Muscle of arm (tissue), 14 donors: ENCODE measurements at places on chromosomes 1 and 21.

- DNase-seq: no peak
Observed at GRCh38 chr1:239112101-239112935, 274.1 kb upstream of the CHRM3 start.

GRCh38 chr1:35532497-35533223, 24.5 kb downstream of the KIAA0319L start:
- peak; percentile 30 for DNase-seq

DNA sequence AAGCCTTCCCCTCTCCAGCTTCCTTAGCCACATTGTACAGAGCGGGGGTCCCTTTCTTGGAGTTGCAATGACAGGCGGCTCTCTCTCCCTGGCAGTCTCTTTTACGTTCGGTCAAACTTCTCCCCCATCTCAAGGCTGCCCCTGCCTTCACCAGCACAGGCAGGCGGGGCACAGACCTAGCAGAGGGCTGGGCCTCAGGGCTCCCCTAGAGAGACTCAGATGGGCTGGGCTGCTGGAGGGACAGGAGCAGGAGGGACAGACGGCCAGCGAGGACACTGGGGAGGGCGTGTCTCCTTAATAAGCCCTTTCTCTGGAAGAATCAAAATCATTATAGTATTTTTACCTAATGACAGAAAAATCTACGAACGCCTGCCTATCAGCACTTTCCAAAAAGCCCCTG, 79.6 kb downstream of the CASZ1 start:
- no peak for DNase-seq

DNA sequence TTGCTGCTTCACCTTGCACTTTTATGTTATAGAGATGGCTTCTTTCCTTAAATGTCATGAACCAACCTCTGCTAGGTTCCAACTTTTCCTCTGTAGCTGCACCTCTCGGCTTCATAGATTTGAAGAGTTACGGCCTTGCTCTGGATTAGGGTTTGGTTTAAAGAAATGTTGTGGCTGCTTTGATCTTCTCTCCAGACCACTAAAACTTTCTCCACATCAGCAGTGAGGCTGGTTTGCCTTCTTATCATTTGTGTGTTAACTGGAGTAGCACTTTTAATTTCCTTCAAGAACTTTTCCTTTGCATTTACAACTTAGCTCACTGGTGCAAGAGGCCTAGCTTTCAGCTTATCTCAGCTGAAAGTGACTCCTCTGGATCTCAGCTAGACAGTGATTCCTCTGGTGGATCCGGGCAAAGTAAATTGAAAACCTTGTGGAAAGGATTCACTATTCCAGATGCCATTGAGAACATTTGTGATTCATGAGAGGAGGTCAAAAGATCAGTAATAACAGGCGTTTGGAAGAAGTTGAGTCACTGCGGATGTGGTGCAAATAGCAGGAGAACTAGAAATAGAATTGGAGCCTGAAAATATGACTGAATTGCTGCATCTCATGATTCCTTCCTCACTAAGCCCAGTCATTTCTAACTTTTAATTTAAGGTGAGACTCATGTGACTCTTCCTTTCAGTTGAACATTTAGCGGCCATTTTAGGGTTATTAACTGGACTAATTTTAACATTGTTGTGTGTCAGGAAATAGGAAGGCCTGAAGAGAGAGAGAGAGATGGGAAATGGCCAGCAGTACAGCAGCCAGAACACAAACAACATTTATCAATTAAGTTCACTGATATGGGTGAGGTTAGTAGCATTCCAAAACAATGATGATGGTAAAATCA, 16.2 kb upstream of the RGS1 start:
- DNase-seq: no peak

- no peak for DNase-seq
Observed at GRCh38 chr1:246106342-246106763, 400.7 kb downstream of the SMYD3 start.

DNA sequence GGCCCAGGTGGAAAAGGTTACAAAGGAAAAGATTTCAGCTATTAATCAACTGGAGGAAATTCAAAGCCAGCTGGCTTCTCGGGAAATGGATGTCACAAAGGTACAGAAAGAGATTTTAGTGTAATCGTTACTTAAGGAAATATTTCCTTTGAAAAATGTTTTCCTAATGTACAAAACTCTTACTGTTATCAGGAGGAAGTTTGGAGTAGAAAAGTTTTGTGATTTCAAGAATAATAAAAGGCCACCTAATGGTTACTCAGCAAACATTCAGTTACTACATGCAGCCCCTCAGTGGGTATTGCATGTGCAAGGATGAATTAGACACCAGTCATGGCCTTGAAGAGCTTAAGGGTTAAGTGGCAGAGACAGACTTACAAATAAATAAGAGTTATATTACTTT, 85.2 kb downstream of the SDCCAG8 start:
- DNase-seq: no peak

GRCh38 chr1:187244623-187245022, 415.9 kb downstream of the PLA2G4A start:
- DNase-seq: peak; percentile 2

GRCh38 chr1:245987997-245988392, 519.1 kb downstream of the SMYD3 start:
- DNase-seq: no peak

- DNase-seq: no peak
Observed at GRCh38 chr1:20051218-20051829, 18.7 kb upstream of the PLA2G5 start.

DNA sequence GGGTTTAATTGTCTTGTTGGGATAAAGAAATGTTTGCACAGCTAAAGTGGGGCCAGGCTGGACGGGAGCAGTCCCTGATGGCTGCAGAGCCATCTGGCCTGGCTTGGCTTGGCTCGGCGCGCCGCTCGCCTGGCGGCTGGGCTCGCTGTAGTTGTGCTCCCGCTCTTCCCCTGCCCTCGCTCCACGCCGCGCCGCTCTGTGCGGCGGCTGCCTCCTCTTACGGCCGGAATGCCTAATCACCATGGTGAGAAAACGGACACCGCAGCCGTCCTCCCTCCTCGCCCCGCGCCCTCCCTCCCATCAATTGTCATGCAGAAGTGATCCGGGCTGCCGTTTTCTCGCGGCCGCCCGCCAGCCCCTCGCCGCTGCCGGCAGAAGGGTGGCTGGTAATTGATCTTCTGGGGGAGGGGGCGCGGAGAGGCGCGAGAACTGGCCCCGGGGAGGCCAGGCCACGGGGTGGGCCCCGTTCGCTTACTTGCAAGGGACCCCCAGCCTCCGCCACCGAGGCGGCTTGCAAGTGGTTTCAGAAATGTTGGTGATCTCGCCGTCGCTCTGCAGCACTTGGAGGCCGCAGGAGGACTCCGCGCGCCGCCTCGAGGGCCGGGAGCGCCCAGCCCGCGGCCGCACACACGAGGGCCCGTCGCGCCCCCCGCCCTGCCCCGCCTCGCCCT, 12.4 kb downstream of the RNF220 start:
- peak; percentile 39 for DNase-seq

- no peak for DNase-seq
Observed at GRCh38 chr1:18719786-18720451, 89.3 kb downstream of the PAX7 start.

DNA sequence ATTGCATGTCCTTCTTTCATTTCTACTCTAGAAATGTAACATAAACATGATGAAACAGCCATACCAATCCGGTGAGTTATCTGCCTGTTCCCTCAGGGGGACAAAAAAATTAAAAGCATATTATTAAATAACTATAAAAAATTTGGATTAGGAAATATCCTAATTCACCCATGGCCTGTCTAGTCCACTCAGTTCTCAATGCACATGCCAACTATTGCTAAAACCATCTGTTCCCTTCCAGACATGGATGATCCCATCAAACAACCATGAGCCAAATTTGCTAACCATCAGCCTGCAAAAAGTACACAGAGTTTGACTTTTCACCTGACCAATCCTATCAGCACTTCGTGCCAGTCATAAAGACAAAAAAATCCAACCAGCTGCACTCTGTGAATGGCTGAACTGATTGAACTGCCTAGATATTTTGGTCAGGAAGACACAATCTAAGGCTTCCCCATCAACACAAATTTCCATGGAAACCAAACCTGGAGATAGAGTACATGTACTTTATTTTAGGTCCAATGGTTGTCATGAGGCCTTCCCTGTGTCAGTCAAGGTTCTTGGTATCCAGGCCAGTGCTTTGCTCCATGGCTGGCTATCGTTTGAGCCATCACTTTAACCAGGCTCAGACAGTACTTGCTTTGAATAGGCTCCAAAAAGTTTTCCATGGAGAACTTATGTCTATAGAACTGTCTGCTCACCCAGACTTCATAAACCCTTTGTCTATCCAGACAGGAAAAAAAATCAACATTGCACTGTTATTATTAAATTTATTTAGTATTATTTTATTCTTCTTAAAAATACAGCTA, 570.8 kb downstream of the LTN1 start:
- DNase-seq: no peak

DNA sequence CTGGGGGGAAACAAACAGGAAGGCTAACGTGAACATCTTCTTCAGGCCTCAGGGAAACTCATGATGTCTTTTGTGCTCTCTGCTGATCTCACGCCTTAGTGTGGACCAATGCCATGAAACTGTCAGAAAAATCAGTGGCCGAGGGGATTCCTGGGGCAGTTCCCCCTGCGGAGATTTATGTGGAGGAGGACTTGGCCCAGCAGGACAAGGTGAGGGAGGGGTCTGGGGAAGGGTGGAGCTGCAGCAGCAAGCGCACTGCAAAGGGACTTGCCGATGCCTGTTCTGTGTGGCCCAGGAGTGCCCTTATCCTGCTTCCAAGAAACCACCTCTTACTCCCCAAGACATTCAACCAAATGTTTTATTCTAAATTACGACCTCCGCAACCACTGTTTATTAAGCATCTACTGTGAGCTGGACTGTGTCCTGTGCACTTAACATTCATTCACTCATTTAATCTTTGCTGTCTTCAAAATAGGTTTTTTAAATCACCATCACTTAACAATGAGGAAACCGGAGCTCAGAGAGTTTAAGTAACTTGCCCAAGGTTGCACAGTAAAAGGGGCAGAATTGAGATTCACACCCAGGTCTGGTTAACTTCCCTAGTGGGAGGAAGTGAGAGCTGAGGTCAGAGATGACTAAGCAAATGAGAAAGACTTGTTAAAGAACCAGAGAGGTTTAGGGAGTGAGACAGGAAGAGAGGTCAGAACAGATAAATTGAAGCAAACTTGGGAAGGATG, 49.7 kb downstream of the FHAD1 start:
- no peak for DNase-seq

DNA sequence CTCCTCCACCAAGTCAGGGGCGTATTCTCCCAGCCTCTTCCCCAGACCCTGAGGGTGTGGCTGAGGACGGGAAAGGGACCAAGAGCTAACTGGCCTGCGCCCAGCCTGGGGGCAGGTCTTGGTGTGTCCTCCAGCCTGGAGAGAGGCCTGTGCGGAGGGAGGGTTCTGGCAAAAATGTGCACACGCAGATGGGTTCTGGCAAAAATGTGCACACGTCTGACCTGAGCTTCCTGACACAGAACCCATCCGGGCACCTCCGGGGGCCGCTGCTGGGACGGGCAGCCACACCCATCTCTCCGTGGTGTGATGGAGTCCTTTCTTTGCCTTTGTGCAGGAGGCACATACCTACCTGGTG, 23.1 kb upstream of the PKP1 start:
- peak; percentile 54 for DNase-seq

GRCh38 chr1:24179251-24179840, 7.7 kb downstream of the IFNLR1 start:
- no peak for DNase-seq

DNA sequence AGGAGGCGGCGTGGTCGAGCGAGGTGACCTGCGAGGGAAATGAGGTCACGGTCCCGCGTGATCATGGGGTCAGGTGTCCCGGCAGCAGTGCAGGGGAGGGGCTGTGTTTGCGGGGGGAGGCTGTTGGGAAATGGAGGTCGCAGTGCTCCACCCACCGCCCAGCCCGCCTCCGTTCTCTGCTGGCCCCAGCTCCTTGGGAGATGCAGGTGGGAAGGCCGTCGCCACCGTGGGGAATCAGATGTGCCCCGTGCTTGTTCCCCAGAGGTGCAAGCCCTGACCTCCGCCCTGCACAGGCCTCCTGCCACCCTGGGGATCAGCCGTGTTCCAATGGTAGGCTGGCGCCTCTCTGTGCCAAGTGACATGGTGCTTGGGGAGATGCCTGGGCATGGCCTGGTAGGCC, 95.7 kb downstream of the PRDM16 start:
- DNase-seq: no peak

- DNase-seq: no peak
Observed at GRCh38 chr21:34037009-34037795, 36.2 kb upstream of the MRPS6 start.

DNA sequence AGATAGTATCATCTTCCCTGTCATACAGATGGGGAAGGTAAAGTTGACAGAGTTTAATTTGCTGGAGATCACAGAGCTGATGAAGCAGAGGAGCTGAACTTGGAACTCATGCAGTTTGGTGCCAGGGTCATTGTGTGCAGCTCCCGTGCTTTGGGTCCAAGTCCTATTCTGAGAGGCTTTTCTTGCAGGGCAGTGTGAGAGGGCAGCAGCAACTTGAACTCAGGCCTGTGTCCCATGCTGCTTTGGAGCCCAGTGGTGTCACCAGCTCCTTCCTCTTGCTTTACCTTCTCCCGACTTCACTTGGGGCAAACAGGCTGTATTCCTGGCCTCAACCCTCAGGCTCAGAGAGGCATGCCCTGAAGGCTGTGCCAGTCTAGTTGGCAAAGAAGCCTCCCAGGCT, 24.7 kb downstream of the INAVA start:
- no peak for DNase-seq

DNA sequence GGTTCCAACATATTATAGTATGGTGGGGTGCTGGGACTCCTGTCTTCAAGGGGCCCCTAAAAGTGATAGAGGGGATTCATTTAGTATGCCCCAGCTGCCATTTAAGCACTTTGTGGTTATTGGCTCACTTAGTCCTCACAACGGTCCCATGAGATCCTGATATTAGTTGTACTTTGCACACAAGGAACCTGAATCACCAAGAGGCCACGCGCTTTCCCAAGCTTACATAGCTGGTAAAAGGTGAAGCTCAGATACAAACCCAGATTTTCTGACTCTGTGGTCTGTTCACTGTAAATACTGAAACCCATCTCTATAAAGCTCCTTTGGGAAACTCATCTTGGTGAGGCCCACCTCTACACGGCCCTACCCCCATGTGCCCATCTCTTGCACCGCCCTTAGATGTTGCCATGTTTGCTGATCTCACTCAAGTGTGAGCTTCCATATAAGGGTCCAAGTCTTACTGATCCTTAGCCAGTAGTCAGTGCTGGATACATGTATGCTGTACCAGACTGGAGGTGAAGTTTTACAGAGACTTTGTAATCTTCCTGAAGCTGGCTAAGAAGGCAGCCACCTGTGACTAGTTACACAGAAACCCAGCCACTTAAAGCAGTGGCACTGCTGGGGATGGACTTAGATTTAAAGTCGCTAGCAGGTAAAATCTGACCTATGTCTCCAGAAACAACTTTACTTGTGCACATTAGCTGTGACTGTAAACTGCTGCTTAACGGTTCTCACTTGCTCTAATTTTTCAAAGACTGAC, 124.4 kb upstream of the HOOK1 start:
- no peak for DNase-seq

GRCh38 chr1:84103197-84103992, 40.7 kb upstream of the PRKACB start:
- peak; percentile 24 for DNase-seq
